Omental fat pad (tissue), 4 donors: ENCODE measurements at places on chromosomes 6 and 20.

- no peak for DNase-seq
These were observed 45.4 kb upstream of the CDH22 start for GRCh38 chr20:46353500-46354206.

GRCh38 chr20:39090906-39091305 is 128.8 kb downstream of the DHX35 start:
- no peak for DNase-seq

DNA sequence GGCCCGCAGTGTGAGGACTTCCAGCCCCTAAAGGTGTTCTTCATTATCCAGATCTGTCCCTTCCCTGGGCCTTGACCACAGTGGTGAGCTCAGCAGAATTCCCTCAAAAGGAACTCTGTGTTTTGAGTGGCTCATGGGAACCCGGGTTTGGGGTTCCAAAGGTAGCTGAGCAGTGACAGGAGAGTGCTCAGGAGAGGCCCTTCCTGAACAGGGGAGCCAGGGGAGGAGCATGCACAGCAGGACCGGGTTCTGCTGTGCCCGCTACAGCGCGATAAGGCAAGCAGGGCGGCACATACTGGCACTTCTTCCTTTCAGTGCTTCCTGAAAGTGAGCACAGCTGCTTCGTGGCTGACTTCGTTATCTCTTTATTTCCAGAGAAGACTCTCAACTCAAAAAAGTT is 88.3 kb downstream of the SSR1 start:
- no peak for DNase-seq

- DNase-seq: no peak
These were observed 293.7 kb downstream of the RNF144B start for GRCh38 chr6:18680842-18681241.

- DNase-seq: no peak
These were observed 8.0 kb upstream of the BCAS1 start for GRCh38 chr20:54078296-54078984.
